ENCODE measurements at places on chromosomes 7 and 10. TPM values are rescaled to one million over a fixed set of nuclear protein-coding genes. Genes with fewer than 3 reads are reported as not detected.
A peak's percentile ranks its signal among the peaks of the same experiment; 100 is the strongest.

The NPM3 gene
- 70.9 TPM for total RNA-seq

- no peak for DNase-seq
Observed at GRCh38 chr7:80896906-80897598, 21.8 kb downstream of the SEMA3C start.

DNA sequence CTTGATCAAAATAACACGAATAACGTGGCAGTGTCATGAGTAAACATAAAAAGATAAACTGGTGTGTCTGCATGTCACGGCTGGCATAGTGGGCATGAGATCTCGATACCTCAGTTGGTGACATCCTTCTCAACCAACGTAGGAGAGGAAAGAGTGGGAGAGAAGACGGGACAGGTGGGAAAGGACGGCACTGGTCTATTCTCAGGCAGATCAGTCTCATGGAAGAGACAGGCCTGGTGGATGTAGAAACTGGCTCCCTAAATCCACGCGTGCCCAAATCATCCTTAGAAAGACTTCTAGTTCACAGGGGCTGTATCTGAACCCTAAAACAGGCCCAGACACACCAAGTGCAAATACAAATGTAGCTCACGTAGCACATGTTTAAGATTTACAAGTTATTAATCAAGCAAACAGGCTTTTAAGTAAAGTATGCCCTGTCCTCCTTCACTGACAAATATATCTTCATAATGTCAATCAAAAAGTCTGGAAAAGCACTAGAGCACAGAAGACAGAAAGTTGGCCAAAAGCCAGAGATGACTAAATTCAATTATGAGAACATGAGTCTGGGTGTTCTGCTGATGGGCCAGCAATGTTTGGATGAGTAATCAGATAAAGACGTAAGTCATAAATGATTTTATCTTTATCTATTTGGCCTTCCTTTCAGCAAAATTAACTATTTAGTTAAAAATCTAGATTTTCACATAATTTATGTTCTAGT, 56.3 kb downstream of the SFMBT2 start:
- DNase-seq: peak; percentile 1

GRCh38 chr10:130799532-130799931, 512.0 kb downstream of the TCERG1L start:
- no peak for DNase-seq

DNA sequence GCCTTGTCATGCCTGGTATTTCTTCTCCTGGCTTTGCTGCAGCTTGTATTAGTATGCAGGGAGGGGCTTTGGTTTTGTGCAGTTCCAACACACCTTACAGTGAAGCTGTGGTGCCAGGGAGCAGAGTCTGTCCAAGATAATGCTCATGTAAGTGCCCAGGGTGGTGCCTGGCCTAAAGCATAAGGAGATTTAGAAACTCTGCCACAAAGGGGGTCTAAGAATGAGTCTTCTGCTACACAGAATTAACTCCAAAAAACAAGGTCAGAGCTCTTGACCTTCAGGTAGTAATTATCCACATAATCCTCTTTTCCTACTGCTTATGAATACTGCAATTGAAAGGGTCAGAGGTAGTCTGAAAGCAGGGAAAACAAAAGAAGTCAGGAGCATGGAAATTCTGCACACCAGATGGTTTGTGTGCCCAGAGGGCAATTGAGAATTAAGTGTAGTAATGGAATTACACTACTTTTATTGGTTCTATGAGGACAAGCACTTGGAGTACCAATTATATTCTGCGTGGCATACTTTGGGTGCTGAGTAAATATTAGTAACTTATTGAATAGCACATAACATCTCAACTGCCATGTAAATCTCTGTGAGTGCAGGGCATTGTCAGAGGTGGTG, 121.5 kb downstream of the KAT6B start:
- no peak for DNase-seq

GRCh38 chr10:17076626-17077345, 52.8 kb downstream of the CUBN start:
- no peak for DNase-seq

DNA sequence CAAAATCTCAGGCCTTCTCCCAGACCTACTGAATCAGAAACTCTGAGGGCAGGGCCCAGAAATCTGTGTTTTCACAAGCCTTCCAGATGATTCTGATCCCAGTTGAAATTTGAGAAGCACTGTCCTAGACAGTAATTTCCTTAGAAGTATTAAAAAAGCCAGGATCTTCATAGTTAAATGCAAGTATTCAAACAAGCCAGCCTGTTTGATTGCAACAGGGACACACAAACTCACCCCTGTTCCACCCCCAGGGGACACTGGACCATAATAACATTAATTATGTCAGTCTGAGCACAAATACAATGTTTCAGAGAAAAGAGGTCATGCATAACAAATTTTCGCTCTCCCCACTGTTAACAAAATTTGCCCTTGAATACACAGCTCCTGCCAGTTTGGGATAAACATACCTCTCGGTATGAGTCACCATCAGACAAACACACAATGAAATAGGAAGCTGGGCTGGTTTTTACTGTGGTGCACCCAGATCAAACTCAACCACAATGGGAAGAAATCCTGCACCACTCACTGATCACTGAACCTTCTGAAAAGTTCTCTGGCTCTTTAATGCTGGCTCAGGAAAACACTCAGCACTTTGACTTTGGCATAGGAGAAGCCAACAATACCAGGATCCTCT, 34.3 kb downstream of the ABLIM1 start:
- DNase-seq: peak; percentile 79

The CDC14C gene
- not detected for total RNA-seq

The SFXN3 gene
- 56.6 TPM for total RNA-seq

GRCh38 chr10:28266449-28267224, 36.2 kb downstream of the MPP7 start:
- DNase-seq: no peak

GRCh38 chr7:142478479-142479220, 220.8 kb upstream of the PRSS58 start:
- peak; percentile 71 for DNase-seq

GRCh38 chr7:66626331-66626934, 2.2 kb upstream of the KCTD7 start:
- DNase-seq: peak; percentile 74

The TRA2A gene
- 34.8 TPM for total RNA-seq

The ZNF25 gene
- 14.8 TPM for total RNA-seq

GRCh38 chr7:37927773-37928444, 7.5 kb downstream of the EPDR1 start:
- peak; percentile 77 for DNase-seq

DNA sequence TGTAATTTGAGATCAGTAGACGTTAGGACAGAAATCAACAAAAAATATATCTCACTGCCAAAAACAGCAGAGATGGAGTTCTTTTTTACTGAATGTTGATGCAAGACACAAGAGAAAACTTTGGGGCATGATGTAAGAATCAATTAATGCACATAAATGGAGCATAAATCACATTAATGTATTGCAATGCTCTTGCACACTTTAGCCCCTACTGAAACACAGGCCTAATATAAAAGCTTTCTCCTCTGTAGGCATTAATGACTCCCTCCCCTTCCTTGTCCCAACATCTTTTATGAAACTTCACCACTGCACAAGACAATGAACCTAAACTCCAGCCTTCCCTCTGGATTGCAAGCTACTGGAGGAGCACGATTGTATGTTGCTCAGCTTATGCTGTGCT, 58.8 kb downstream of the CACNA2D1 start:
- no peak for DNase-seq

- peak; percentile 50 for DNase-seq
Observed at GRCh38 chr7:40721342-40721949, 586.6 kb downstream of the SUGCT start.

The SPRN gene
- 0.82 TPM for total RNA-seq

DNA sequence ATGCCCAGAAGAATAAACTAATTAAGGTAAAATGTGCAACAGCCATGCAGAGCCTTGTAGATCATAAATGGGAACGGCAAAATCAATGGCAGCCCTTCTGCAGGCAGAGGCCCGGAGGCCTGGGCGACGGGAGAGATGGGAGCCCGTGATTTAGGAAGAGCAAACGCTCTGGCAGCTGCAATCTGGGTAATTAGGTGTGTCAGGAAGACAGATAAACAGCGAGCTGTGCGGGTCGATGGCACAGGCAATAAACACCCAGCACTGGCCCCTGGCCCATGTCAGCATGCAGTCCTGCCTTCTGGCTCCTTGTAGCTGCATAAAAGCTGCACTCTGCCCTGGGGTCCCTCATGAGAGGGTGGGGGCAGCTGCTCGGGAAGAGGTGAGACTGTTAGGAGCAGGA, 78.0 kb downstream of the GOLGA7B start:
- DNase-seq: no peak

DNA sequence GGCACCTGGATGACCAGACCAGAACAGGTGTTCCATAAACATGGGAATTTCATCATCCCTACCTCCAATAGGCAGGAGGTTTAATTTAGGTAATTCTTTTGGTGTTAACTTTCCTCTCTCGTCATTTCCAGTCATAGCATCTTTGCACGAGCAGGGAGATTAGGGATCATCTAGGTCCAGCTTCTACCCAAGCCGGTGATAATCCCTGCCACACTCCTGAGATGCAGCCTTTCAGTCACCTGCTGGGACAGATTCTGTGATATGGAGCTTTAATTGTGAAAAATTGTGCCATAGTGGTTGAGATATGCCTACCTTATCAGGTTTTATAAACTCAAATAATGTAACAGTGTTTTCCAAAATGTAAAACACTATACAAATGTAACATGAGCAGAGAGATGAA, 191.8 kb upstream of the AOAH start:
- no peak for DNase-seq

GRCh38 chr10:79404231-79404609, 41.2 kb downstream of the ZCCHC24 start:
- peak; percentile 96 for DNase-seq

GRCh38 chr10:73979809-73980433, 18.0 kb upstream of the VCL start:
- DNase-seq: no peak

DNA sequence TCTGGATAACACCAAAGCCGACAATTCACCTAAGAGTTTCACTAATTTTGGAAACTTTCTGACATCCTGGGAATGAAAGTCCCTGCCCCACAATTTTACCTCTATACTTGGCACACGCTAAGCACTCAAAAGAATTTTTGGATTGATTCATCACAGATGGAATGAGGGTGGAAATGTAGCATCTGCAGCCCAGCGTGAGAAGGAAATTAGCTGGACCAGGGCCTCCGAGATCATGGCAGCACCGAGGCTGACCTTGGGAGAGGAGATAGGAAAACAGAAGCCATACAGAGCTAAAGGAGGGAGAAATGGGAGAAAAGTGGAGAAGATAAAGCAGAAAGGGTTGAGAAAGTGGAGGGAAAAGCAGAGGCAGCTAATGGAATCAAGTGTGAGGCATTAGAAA, 606.6 kb upstream of the DPP6 start:
- DNase-seq: no peak

DNA sequence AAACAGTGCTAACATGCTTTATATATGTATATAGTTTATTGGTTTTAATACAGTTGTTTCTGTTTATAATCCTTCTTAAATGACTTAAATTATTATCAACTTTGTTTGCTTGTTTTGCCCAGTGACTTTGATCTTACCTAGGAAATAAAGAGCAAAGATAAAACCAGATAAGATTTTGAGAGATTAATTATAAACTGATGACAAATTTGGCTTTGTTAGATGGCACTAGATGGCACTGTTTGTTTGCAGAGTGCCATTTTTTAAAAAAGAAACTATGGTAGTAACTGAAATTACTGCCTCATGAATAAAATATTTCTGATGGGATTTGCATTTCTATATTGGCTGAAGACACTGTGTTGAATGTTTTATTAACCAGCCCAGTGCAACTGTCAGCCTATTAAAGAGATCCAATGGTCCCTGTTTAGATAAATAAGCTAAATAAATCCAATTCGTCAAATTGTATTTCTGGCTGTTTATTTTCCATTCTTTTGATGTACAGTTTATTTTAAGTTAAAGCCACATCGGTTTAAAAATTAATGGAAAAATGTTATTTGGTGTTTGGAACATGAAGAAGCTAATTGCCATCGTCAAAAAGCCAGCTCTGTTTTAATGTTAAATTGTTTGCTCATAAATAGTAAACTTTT, 28.7 kb downstream of the VTI1A start:
- peak; percentile 49 for DNase-seq

The SDK1 gene
- not detected for total RNA-seq

DNA sequence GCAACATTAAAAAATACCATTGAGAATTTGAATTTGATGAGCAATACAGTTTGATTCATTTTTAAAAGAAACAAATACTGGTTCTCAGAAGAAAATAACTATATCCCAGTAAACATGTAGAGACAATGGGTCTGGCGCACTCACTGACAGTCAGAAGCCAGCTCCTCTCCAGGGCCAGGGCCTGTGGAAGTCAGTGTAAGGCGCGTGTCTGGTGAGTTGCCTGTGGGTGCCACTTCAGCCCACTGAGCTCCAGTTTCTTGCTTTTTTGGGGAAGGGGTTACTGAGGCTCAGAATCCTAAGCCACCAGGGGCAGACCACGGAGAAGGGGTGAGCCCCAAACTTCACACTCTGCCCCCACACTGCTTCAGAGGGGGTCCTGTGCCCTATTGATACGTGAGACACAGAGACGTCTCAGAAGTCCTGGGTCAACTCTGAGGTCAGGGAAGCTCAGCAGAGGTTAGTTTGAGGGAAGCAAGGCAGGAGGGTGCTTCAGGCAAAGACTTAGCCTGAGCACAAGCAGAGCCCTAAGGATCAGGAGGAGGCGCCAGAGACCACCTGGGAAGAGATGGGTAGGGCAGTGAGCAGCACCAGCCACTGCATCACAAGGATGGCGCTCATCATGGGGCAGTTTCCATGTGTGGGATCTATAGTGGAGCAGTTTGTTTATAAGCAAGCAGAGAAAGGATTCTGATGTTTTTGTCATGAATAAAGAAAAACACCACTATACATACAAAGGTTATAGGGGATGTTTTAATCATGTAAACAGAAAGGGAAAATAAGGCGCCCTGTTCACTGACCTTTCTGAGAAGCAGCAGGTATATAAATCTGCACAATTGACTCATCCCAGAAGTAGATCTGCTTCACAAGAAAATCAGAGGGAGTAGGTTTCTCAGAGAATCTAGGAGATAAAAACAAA, 95.7 kb downstream of the PKD1L1 start:
- DNase-seq: no peak

DNA sequence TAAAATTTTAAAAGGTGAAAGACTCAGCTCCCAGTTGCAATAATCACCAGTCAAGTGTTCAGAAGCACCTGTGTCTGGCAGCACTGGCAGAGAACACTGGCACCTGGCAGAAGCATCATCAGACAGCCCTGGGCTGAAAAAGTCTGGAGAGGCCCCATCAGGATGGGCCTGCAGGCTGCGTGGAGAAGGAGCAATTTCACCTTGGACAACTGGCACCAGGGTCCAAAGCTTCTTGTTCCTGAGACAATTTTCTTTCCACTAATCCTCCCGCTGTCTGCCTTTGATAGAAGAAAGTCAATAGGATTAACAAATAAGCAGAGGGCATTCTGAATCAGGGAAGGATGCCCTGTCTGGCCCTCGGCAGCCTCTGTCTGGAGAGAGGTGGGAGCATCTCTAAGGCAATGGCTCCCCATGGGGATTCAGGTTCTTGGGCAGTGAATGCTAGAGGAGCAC, 6.5 kb downstream of the COBL start:
- no peak for DNase-seq

DNA sequence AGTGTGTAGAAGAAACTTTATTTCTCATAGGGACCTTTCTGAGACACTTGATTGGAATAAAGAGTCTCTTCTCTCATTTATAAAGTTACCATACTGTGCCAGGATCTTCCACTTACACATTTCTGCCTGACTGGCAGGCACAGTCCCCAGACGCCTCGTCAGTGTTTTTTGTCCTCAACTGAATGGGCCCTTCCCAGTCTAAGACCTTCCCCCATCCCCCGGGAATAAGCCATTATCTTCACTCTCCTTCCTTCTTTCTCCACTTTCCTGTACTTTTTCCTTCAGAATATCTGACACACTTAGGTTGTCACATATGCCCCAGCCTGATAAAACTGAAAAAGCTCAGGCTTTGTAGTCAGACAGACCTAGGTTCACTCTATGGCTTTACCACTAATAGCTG, 35.3 kb upstream of the KCNIP2 start:
- DNase-seq: no peak
